ENCODE measurements at places on chromosomes 11 and 22.

- no peak for DNase-seq
These were observed 82.9 kb downstream of the CCDC34 start for GRCh38 chr11:27280140-27280539.

DNA sequence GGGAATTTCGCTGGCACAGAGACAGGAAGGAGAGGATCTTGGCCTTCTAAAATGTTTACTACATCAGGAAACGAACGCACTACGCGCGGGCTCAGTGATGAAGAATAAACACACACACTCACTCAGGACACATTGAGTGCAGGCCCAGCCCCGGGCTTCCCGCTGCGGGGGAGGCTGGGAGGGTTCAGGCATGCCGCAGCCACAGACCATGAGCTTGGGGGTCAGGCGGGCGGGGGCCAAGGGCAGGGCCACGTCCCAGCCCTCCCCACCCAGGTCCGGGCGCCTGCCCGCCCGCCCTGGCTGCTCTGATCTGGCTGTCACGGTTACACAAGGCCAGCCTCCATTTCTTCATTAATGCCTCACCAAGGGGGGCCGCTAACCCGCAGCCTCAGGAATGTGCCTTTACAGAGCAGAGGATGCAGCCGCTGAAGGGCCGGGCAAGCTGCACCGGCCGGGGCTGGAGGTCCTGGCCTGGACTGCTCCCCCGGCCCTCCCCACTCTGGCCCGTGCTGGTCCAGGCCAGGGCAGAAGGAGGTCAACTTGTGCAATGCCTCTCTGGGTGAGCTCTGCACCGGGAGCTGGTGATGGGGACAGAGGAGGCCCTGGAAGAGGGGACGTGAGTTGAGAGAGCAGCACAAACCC lies 41.7 kb downstream of the IGF2 start:
- peak; percentile 71 for DNase-seq

GRCh38 chr11:15109602-15110001 lies 5.1 kb upstream of the INSC start:
- DNase-seq, result no peak

DNA sequence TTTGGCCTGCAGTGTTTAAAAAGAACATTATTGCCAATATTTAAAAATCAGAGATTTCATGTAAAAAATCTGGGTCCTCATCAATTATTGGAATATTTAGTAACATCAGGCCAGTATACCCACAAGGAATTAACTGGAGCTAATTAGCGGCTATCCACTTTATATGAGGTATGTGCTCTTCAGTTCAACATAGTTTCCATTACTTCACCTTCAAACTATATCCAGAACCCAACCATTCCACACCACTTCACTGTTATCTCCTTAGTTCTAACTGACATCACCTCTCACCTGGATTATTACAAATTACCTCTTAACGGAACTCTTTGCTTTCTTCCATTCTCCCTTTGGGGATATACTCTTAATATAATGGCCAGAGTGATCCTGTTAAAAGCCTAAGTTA lies 64.7 kb downstream of the DENND5A start:
- DNase-seq, result no peak

GRCh38 chr22:46358766-46359165 lies 23.3 kb downstream of the TRMU start:
- DNase-seq, result no peak

DNA sequence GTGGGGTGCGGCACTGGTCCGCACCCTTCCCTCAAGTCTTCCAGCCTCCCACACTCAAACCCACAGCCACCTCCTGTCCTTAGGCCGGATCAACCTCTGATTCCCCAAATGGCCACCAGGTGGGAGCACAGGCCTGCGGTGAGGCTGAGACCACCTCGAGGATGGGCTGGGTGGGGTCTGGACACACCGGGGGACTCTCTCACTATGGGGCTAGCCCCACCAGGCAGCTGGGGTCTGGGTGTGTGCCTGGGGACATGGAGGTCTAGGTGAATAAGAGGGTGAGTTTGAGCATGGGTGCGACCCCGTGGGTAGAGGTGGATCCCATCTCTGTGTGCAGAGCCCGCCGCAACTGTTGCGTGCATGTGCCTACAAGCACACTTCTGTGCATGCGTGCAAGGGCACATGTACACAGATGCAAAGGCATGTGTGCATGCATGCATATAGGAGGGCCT lies 32.6 kb downstream of the MYO18B start:
- DNase-seq, result no peak

DNA sequence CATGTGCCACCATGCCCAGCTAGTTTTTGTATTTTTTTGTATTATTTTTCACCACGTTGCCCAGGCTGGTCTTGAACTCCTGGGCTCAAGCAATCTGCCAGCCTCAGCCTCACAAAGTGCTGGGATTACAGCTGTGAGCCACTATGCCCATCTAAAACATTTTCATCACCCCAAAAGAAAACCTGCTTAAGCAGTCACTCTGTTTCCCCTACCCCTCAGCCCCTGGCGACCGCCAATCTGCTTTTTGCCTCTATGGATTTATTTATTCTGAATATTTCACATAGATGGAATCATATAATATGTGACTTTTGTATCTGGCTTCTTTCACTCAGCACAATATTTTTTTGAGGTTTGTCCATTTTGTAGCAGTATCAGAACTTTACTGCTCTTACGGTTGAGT lies 18.6 kb upstream of the P2RY2 start:
- no peak for DNase-seq

DNA sequence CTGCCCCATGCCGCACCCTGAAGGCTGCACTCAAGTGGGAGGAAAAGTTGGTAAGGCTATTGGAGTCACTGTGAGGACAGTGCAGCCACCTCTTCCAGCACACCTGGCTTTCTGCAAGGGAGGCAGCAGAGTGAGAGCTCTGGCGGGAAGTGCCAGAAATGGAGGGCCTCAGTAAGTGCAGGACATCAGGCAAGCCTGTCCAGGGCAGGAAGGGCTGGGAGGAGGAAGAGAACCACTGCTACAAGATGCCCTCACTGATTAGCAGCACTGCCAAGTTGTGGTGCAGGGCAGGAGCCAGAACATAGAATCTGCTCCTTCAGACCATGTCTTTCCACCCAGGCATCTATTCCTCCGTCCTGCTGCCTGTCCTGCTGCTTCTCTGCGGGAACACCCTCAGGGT lies 61.2 kb upstream of the CLTCL1 start:
- no peak for DNase-seq

DNA sequence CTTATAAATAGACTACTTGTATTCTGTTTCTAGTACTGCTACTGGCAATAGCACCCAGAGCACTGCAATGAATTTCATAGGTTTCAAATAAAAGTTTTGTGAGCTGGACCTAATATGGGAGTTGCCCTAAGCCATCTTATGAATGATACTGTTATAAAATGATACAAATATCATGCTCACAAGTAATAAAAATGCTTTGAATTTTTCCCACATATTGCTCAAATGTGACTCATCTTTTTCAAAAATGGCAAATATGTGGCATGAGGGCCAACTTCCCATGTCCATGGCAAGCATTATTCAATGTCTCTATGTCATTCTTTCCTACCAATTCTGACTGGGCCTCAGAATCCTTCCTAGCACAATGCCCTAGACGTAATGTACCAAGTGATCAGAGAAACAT lies 137.6 kb downstream of the TRPC6 start:
- peak; percentile 78 for DNase-seq

GRCh38 chr11:86947541-86947940 lies 7.7 kb downstream of the FZD4 start:
- DNase-seq, result peak; percentile 64

- DNase-seq, result no peak
These were observed 2.1 kb upstream of the BATF2 start for GRCh38 chr11:64998690-64999431.

- no peak for DNase-seq
These were observed 56.0 kb upstream of the PARVA start for GRCh38 chr11:12321217-12321937.

DNA sequence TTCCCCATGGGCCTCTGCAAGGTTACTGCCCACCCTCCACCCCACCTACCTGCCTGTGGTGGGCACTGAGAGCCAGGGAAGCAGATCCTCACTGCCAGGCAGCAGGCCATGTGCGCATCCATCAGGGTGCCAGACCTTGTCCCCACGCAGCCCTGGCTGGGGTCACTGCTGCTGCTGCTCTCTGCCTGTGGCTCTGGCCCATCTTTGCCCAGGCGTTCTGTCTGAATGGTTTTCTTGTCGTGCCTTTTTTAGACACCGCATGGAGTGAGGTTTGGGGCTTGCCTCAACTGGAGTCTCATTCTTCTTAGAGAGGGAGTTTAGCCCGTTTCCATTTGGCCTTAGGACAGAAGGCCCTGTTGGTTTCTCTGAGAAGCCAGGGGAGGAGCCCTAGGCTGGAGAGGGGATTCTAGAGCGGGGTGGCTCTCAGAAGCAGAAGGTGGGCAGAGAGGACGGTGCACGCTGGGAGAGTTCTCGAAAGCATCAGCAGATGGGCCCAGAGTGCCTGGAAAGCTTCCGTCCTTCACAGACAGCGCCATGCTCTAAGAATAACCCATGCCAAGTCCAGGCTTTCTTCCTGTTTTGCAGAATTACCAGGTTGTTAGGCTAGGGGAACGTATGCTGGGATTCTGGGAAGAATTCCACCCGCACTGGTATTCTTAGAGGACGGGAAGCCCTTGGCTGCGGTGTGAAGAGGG lies 8.1 kb downstream of the TANGO2 start:
- no peak for DNase-seq

GRCh38 chr22:37852418-37852817 lies 3.2 kb downstream of the EIF3L start:
- no peak for DNase-seq

GRCh38 chr11:102421261-102421660 lies 31.3 kb downstream of the TMEM123 start:
- no peak for DNase-seq

DNA sequence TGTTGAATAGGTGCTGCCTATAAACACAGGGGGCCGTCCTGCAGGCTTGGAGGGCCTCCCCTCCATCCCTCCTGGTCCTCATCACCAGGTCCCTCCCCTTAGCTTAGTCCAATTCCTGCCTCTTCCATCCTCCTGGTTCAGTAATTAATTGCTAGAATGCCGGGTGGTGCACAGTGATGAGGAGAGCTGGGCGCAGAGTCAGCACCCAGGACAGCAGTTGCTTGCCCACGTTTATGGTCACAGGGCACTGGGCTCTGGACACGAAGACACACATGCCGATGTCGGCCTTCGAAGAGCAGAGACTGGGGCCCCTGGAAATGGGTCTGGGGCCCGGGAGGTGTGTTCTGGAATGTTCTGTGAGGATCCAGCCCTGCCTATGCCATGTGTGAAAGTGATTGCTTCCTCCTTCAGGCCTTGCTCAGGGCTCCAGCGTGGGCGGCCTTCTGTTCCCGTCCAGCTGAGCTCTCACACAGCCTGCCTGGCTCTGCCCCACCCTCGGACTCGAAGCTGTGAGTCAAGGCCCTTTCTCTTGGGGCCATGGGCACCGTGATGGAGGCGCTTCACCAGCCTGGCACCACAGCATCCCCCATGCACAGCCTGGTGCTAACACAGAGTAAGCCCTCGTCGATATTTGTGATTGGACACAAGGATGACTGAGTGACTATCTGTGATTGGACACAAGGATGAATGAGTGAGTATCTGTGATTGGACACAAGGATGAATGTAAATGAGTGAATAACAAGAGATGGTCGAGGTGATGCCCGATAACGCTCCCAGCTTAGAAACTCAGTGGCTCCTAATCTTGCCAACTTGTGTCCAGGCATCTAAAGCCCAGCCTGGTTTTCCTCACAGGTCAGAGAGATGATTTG lies 884.7 kb downstream of the BRD1 start:
- DNase-seq, result no peak

GRCh38 chr22:24319451-24319850 lies 48.8 kb downstream of the SPECC1L start:
- no peak for DNase-seq

DNA sequence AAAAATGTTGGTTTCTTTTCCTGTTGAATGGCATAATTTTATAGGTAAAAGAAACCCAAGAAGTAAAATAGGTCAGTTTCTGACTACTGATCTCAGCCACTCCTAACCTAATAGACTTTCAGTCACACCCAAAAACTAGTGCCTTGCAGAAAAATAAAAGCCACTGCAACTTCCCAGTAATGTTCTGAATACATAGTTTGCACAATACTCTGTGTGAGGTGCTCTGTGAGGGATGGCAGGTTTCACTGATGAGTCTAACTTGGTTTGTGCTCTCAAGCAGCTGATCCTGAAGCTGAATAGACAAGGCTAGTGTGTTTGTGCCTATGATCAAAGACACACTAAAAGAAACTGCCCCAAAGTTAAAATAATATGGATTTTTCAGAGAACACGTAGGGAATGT lies 758.3 kb downstream of the NELL1 start:
- DNase-seq, result no peak

- DNase-seq, result no peak
These were observed 24.7 kb downstream of the IL10RA start for GRCh38 chr11:118010738-118011461.

DNA sequence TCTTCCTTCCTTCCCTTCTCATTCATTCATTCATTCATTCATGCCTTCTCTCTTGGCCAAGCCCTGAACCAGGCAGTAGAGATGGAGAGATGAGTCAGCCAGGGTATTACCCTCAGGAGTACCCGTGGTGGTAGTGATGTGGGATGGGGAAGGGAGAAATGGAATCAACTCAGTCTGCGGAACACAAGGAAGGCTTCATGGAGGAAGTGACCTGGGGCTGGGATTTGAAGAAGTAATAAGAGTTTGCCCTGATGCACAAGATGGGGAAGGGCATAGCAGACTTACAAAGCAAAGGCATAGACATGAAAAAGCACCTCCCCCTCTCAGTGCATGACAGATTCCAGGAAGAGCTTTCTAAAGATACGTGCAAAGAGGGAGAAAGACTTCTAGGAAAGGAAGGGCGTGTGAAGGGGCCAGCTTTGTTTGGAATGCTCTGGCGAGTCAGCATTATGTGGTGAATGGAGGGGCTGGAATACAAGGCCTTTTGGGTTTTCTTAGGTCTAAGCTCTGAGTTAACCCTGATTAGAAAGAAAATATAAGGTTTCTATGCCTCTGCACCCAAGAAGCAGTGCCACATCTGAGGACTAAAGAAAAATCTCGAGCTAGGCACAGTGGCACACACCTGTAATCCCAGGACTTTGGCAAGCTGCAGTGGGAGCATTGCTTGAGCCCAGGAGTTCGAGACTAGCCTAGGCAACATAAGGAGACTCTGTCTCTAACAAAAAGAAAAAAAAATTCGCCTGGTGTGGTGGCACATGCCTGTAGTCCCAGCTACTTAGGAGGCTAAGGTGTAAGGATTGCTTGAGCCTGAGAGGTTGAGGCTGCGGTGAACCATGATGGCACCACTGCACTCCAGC lies 36.4 kb upstream of the ACER3 start:
- DNase-seq, result peak; percentile 78

- DNase-seq, result no peak
These were observed 22.2 kb downstream of the SGSM3 start for GRCh38 chr22:40392618-40393017.

DNA sequence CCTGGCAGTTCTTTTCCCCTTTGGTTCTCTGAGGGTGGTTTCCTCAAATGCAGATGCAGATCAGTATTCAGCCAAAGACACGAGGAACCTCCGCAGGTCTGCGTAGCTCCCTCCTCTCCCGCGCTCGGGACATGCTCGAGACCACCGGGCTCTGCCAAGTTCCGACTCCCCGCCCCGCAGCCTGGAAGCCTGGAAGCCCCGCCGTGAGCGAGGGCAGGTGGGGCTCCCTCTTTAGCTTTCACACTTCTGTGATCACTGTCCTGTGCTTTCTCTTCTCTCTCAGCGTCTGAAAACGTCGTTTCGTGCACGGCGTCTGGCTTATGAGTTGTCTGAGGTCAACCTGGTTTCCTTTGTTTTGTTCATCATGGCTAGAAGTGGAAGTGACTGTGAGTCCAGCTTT lies 26.6 kb downstream of the ZBED4 start:
- no peak for DNase-seq
